ENCODE measurements at places on chromosomes 16 and 17. TPM values are rescaled to one million over a fixed set of nuclear protein-coding genes. Genes with fewer than 3 reads are reported as not detected.

- DNase-seq, result no peak
These were observed 9.1 kb upstream of the SCNN1B start for GRCh38 chr16:23293016-23293415.

GRCh38 chr16:726188-726437, 130 bp downstream of the CCDC78 start:
- no peak for DNase-seq

Gene TBC1D3H
- total RNA-seq, result not detected

Gene ABCA9
- not detected for total RNA-seq

GRCh38 chr17:35377068-35377467, 3.6 kb upstream of the SLFN11 start:
- DNase-seq, result no peak

DNA sequence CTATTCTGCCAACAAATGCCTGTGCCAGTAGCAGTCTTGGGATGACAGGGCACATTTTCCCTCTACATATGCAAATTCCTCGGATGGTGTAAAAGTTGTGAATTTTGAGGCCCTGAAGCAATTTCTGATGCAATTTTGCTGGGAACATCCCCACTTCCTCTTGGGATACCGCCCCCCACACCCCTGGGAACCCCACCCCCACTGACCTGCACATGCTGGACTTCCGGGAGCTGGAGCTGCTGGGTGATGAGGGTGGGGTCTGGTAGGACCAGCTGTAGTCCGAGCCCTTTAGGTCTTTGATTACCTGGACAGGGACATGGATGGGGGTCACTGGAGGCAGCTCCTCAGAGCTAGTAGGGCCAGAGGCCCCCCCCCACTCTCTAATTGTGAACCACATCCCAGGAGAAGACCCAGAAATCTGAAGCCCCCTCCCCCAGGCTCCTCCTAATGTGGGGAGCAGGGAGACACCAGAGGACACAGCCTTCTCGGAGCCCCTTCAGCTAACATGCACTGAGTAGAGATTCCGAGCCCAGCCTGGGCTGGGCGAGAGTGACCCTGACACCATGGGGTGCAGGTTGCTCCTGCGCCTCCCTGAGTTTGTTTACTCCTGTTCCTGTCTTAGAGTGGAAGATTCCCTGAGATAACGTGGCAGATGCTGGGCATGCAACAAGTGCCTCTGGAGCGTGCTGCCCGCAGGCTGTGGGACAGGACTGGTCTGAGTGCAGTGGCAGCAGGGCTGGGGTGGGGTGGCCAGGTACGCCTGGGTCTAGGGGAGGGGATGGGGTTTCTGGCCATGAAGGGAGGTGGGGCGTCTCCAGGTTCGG, 9.0 kb downstream of the MTSS2 start:
- no peak for DNase-seq

Gene MGAT5B
- total RNA-seq, result 0.40 TPM

GRCh38 chr17:40819528-40820125, 2.8 kb downstream of the KRT10 start:
- no peak for DNase-seq

DNA sequence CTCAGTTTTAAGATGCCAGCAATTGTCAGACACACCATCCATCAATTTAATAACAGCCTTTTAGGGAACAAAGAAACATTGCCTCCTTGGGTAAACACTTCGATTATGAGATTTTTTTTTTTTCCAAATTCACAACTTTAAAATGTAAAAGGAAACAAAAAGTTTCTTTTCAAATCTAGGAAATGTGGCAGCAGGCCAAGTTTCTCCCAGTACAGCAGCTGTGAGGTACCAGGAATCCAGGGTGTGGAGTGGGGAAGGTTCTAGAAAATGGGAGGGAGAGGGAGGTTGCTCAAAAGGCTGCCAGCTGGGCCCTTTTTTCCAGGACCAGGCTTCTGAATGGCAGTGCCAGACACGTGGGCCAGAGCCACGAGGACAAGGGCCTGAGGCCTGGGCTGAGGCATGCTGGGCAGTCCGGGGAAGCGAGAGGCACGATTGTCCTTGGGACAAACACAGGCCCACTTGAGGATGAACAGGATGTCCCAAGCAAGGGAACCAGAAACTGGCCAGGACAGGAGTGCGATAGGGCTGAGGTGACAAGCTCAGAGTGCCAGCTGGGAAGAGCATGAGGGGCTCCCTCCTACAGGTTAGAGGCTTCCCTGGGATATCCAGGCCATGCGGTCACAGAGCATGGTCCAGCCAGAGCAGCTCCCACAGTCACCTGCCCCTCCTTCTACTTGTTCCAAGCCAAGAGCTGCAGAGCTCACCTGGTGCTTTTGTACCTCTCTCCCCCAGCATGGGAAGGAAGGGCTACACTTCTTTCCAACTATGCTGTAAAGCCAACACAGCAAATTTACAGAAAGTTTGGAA, 215.1 kb downstream of the KATNIP start:
- no peak for DNase-seq

Gene TMED6
- total RNA-seq, result 1.4 TPM

- DNase-seq, result no peak
These were observed 36.1 kb downstream of the HIC1 start for GRCh38 chr17:2090804-2091534.

Gene VTN
- 0.57 TPM for total RNA-seq

Gene LITAFD
- not detected for total RNA-seq

- no peak for DNase-seq
These were observed 36.6 kb upstream of the SMURF2 start for GRCh38 chr17:64698725-64699124.

DNA sequence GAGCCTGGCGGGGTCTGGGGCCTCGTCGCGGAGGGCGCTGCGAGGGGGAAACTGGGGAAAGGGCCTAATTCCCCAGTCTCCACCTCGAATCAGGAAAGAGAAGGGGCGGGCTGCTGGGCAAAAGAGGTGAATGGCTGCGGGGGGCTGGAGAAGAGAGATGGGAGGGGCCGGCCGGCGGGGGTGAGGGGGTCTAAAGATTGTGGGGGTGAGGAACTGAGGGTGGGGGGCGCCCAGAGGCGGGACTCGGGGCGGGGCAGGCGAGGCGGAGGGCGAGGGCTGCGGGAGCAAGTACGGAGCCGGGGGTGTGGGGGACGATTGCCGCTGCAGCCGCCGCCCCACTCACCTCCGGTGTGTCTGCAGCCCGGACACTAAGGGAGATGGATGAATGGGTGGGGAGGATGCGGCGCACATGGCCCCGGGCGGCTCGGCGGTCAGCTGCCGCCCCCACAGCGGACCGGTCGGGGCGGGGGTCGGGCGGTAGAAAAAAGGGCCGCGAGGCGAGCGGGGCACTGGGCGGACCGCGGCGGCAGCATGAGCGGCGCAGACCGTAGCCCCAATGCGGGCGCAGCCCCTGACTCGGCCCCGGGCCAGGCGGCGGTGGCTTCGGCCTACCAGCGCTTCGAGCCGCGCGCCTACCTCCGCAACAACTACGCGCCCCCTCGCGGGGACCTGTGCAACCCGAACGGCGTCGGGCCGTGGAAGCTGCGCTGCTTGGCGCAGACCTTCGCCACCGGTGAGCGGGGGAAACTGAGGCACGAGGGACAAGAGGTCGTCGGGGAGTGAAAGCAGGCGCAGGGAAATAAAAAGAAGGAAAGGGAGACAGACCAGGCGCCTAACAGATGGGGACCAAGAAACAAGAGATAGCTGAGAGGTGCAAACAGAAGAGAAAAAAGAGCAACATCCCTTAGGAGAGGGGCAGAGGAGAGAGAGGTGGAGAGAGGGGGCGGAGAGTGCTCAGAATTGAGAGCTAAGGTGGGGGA, at the start of gene PNMT:
Gene PNMT, plus strand, starts transcription at position 509 of the 980 bp plus-strand sequence. Its CDS starts 23 bp downstream, at position 532.
- DNase-seq, result peak; percentile 76

DNA sequence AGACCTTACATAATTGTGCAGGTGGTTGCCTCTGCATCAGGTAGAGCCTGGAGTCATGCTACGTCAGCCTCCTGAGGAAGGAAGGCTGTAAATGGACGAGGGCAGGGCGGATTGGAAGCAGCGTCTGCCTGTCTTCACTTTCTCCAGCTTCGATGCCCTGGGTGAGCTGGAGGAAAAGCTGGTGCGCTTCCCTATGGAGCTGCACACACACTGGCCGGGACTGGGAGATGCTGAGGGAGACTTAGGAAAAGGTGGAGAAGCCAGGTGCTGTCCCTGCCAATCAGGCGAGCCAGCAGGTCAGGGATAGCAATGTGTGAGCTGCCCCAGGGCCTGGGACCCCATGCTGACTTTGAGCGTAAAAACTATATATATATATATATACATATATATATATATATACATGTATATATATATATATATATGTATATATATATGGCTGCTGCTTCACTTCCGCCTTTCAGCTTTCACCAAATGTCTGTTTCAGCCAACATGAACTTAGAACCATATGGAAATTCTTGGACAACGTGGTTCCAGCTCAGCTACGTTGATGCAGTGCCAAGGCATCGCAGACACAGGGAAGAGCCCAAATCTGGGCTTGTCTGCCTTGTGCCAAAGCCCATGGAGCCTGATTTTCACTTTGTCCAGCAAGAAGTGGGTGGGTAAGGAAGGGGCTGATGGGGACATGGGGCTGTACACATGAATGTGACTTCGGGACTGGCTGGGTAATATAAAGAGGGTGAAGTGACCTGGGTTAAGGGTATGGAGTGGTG, 71.5 kb upstream of the NKD1 start:
- DNase-seq, result no peak

Gene SMIM22
- total RNA-seq, result not detected

DNA sequence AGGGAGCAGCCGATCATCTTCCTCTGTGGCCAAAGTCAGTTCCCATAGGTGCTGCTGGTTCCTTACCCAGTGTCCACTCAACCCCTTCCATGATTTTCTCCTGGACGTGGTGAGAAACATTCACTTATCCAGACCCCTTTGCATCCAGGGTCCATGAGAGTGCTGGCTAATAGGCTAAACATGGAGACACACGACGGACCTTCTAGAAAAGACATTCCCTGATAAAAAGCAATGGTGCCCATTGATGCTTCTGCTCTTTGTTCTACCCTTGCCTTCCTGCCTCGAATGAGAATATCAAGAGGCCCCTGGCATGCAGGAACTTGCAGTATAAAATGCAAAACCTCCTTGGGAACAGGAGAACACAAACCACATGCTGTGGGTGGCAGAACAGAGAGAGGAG, 2.3 kb downstream of the TEKT5 start:
- DNase-seq, result no peak

Gene ACSM2A
- total RNA-seq, result not detected

Gene RABEP1
- 64.0 TPM for total RNA-seq

Gene KRT28
- total RNA-seq, result not detected

GRCh38 chr16:783404-784161, 4.6 kb downstream of the RPUSD1 start:
- DNase-seq, result no peak

DNA sequence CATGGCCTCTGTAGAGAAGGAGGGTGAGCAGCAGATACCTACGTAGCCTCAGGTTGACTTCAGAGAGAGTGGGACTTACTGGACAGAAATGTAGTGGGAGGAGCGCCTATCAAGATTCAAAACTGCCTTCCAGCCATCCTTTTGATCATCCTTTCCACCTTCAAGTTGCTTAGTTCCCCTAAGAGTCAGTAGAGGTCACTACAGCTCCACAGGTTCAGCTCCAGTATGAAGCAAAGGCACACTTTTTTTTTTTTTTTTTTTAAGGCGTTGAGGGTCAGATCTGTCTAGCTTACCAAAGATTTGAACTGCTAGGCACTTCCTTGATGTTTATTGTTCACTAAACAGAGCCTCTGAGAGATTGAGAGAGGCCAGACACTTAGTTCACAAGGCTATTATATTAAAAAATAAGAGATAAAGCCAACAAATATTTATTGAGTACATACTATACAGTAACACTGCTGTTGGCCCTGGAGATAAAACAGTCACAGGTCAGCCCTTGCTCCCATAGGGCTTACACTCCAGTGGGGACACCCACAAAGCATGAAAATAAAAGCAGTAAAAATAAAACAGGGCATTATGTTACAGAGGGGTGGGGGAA, 3.1 kb downstream of the RNF227 start:
- peak; percentile 59 for DNase-seq

DNA sequence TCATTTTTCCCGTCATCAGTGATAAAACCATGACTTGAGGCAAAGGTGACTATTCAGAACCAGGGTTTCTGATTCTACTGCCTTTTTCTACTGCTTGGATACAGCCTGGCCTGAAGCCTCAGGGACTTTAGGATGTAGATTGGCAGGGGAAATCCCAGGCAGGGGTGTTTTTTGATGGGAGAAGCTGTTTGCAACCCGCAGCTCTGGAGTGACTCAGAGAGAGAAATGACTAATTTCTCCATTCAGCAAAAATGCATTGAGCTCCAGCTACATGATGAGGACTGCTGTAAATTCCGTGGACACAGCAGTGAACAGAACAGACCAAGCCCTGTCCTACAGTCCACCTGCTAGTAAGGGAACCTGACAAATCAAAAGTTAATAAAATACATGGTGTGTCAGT, 560.6 kb downstream of the CDH13 start:
- no peak for DNase-seq

Gene SLC52A1
- 0.64 TPM for total RNA-seq
